ENCODE measurements at places on chromosomes 7 and 10. TPM values are rescaled to one million over a fixed set of nuclear protein-coding genes. Genes with fewer than 3 reads are reported as not detected.

Gene NUTM2E
- 0.78 TPM for total RNA-seq

Gene MOGAT3
- not detected for total RNA-seq

Gene ANK3
- total RNA-seq: 243 TPM

Gene VSTM4
- 4.1 TPM for total RNA-seq

Gene PRLHR
- total RNA-seq: not detected

Gene WASL
- 35.0 TPM for total RNA-seq

Gene PCDH15
- 24.0 TPM for total RNA-seq

Gene FMC1
- total RNA-seq: 10.7 TPM

Gene RAB18
- 93.7 TPM for total RNA-seq

Gene EVX1
- total RNA-seq: 1.4 TPM

Gene MYL7
- 12.5 TPM for total RNA-seq

Gene MAGI2
- 36.9 TPM for total RNA-seq

Gene FBXL13
- total RNA-seq: 3.6 TPM

Gene NODAL
- total RNA-seq: not detected

Gene THSD7A
- 9.5 TPM for total RNA-seq

Gene SRRT
- 240 TPM for total RNA-seq

Gene CALHM1
- total RNA-seq: not detected

Gene KLHL7
- total RNA-seq: 44.0 TPM

Gene HOXA10
- total RNA-seq: 13.1 TPM

Gene MMRN2
- 6.5 TPM for total RNA-seq

Gene GPR26
- not detected for total RNA-seq

Gene MMD2
- total RNA-seq: not detected

Gene ECHDC3
- 5.7 TPM for total RNA-seq

Gene WNT8B
- total RNA-seq: 0.60 TPM

Data from mesothelial cell of epicardium (in vitro differentiated cells).